Endodermal cell (in vitro differentiated cells): ENCODE measurements at places on chromosomes 1 and 21. TPM values are rescaled to one million over a fixed set of nuclear protein-coding genes. Genes with fewer than 3 reads are reported as not detected.

The HSPB7 gene
- 0.15 to 0.17 TPM in 2 of 3 replicates, not detected in the other for total RNA-seq

The CRYAA gene
- not detected in 2 replicates for total RNA-seq

The CYP2J2 gene
- 0.23 to 0.53 TPM (median 0.29 TPM) in 3 replicates for total RNA-seq

The TNNI3K gene
- not detected in 2 replicates for total RNA-seq

The AKR7A3 gene
- 0.92 and 1.2 TPM in 2 replicates for total RNA-seq

The FAM163A gene
- 0.12 TPM in 1 of 3 replicates, not detected in the others for total RNA-seq

- no peak overlapping the region for H3K4me3 ChIP-seq
- no peaks in the 10 kb centered on the region for H3K36me3 ChIP-seq
- no peaks in the 10 kb centered on the region for H3K4me1 ChIP-seq
- H3K27me3 ChIP-seq = no peaks in the 10 kb centered on the region
- no peak overlapping the region for H3K27ac ChIP-seq
Observed at GRCh38 chr1:205435578-205436573, 14.0 kb upstream of the LEMD1 start.

- no peak for DNase-seq
- H3K4me3 ChIP-seq = no peak overlapping the region
- no peaks in the 10 kb centered on the region for H3K4me1 ChIP-seq
- H3K36me3 ChIP-seq = peaks cover 28% of the 10 kb centered on the region
- H3K27ac ChIP-seq = no peak overlapping the region
- no peaks in the 10 kb centered on the region for H3K27me3 ChIP-seq
Observed at GRCh38 chr1:182811975-182812722, 22.6 kb downstream of the NPL start.

- no peaks in the 10 kb centered on the region for H3K36me3 ChIP-seq
- H3K27me3 ChIP-seq = no peaks in the 10 kb centered on the region
- no peak overlapping the region for H3K4me3 ChIP-seq
- peak overlapping the region; percentile 55 for H3K27ac ChIP-seq
- no peak for DNase-seq
Observed at GRCh38 chr1:164671323-164671965, 112.5 kb downstream of the PBX1 start.

GRCh38 chr1:158021721-158022120 lies 28.3 kb downstream of the KIRREL1 start:
- H3K27me3 ChIP-seq = no peaks in the 10 kb centered on the region
- peaks cover 18% of the 10 kb centered on the region for H3K4me1 ChIP-seq
- DNase-seq = no peak
- H3K27ac ChIP-seq = no peak overlapping the region
- H3K4me3 ChIP-seq = no peak overlapping the region
- H3K36me3 ChIP-seq = peaks cover 4% of the 10 kb centered on the region

DNA sequence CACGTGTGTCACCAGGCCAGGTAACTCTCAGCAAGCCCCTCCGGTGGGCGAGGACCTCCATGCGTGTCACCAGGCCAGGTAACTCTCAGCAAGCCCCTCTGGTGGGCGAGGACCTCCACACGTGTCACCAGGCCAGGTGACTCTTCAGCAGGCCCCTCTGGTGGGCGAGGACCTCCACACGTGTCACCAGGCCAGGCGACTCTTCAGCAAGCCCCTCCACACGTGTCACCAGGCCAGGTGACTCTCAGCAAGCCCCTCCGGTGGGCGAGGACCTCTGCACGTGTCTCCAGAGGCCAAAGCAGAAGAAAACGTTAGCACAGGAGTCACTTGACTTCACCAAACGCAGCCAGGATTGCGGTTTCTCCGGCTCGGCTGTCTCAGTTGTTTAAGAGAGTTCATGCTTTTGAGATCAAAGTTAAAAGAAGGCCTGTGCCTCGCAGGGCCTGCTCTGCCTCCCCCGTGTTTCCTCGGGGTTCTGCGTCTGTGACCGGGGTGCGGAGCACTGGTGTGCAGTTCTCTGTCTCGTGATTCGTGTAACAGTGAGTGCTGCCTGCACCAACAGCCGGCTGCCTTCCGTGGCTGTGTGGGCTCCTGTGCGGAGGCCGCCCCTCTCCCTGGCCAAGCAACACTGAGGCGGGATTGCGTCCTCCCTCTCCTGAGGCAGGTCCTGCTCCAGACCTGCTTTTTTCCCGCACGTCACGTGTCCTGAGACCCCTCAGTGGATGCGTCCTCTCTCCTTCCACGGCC lies 56.6 kb downstream of the PRKCZ start:
- no peaks in the 10 kb centered on the region for H3K4me1 ChIP-seq
- H3K4me3 ChIP-seq = no peak overlapping the region
- H3K27ac ChIP-seq = peak overlapping the region; percentile 38
- DNase-seq = no peak
- no peaks in the 10 kb centered on the region for H3K27me3 ChIP-seq

DNA sequence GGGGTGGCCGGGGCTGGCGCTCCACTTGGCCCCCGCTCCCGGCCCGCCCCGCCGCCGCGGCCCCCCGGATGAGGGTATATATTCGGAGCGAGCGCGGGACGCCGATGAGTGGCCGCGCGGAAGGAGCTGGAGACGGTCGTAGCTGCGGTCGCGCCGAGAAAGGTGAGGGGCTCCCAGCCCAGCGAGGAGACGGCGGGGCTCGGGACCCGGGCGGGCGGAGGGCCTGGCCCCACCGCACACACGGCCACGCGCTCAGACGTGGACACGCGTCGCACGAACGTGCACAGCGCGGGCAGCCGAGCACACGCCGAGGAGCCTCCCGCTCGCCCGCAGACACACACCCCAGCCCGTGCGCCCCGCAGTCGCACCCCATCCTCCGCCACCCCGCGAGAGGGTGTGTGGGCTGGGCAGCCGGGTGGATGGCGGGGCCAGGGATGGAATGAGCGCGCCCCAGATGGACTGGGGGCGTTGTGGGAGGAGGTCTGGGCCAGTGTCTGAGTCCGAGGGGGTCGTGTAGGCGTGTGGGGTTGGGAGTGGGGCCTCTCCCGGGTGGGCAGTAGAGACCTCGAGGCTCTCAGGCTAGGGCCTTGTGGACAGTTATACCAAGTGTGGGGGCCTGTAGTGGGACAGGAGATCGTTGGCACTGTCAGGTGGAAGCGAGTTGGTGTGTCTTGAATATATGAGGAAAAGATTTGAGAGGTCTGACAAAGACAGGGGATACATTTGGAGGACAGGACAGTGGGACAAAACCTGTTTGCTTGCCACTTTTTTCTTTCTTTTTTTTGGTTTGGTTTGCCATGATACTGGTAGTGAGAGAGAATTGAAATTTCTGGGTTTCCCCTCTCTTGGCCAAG lies at the start of gene UAP1:
Gene UAP1, plus strand, starts transcription at position 107 of the 854 bp plus-strand sequence. CDS start 4,347 bp downstream, outside the sequence.
- peak within 1 kb of the TSS; percentile 90 for H3K4me3 ChIP-seq
- peak within 1 kb of the TSS; percentile 69 for H3K27ac ChIP-seq
- DNase-seq = no peak
- no peaks in the 10 kb centered on the region for H3K4me1 ChIP-seq

GRCh38 chr1:212107481-212107880 lies 71.9 kb downstream of the DTL start:
- peaks cover 14% of the 10 kb centered on the region for H3K36me3 ChIP-seq
- no peak for DNase-seq
- no peak overlapping the region for H3K27ac ChIP-seq
- H3K27me3 ChIP-seq = no peaks in the 10 kb centered on the region

DNA sequence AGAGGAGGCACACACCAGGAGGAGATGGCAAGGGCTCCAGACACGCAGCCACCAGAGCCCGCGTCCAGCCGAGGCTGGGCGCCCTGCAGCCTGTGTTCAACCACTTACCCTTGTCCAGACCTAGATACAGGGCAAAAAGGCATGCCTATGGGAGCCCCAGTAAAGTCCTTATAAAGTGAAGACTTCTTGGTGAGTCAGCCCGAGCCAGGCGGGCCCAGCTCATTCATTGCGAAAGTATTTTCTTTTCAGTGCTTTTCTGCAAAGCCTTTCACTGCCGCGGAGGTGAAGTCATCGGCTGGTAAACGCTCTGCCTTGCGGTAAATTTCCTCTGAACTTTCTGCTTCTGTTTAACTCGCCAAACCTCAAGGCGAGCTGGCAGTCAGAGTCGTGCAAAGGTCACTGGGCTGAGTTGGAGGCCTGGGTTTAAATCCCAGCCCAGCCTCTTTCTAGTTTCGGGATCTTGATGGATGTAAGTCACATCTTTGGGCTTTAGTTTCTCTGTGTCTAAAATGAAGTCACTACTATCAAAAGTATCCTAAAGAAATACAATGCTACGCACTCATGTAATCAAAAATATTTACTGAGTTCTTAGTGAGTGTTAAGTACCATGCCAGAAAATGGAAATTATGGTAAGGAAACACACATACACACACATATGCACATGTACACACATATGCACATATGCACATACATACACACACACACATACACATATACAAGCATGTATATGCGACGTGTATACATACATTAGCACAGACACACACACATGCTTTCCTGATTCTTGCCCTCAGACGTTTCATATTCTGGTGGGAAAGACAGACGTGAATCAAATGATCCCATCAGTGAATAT lies 54.7 kb upstream of the IFFO2 start:
- peak; percentile 83 for DNase-seq
- peaks cover 13% of the 10 kb centered on the region for H3K4me1 ChIP-seq
- no peaks in the 10 kb centered on the region for H3K36me3 ChIP-seq
- no peak overlapping the region for H3K4me3 ChIP-seq
- no peaks in the 10 kb centered on the region for H3K27me3 ChIP-seq

- H3K36me3 ChIP-seq = peaks cover 62% of the 10 kb centered on the region
- H3K27me3 ChIP-seq = no peaks in the 10 kb centered on the region
- peaks cover 3% of the 10 kb centered on the region for H3K4me1 ChIP-seq
- no peak for DNase-seq
- H3K27ac ChIP-seq = no peak overlapping the region
- H3K4me3 ChIP-seq = no peak overlapping the region
Observed at GRCh38 chr1:39852876-39853275, 30.4 kb downstream of the TRIT1 start.

DNA sequence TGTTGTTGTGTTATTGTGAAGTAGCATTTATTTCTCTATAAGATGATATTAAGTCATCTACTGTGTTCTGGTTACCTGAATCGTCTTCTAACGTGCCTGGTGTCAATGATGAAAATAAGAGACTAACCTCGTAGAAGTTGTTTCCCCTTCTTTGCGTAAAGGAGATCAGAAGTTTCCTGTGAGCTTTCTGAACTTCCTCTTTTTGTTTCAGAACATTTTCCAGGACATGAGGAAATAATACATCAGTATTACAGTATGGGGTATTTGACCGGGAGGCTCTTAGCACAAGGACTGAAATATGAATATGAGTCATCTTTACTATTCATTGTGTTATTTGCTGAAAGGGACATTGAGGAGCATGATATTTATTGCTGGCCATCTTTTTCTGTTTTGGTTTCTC lies 1.3 kb downstream of the ST6GALNAC3 start:
- H3K4me1 ChIP-seq = no peaks in the 10 kb centered on the region
- no peaks in the 10 kb centered on the region for H3K36me3 ChIP-seq
- no peak overlapping the region for H3K4me3 ChIP-seq
- H3K27me3 ChIP-seq = peaks cover 65% of the 10 kb centered on the region
- H3K27ac ChIP-seq = no peak overlapping the region
